ENCODE measurements at places on chromosomes 12 and 14.

GRCh38 chr12:124326871-124327270, 32.0 kb downstream of the RFLNA start:
- no peak for DNase-seq

GRCh38 chr14:89332031-89332430, 85.0 kb downstream of the FOXN3 start:
- no peak for DNase-seq

DNA sequence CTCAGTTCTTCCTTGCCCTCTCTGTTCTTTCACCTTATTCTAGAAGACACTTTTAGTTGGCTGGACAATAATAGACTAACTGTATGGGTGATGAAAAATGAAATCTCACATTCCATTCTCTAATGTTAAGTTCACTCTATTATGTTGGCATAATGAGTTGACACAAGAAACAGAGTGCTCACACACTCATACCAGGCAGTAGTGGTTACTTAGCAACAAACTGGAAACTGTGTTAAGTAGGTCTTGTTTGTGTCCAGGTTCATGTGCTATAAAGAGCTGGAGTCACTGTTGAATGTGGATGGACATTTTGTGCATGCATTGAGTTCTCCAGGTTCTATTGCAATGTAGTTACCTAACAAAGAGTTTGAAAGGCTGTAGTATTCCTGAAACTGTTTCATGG, 16.9 kb upstream of the PPP4R4 start:
- no peak for DNase-seq

DNA sequence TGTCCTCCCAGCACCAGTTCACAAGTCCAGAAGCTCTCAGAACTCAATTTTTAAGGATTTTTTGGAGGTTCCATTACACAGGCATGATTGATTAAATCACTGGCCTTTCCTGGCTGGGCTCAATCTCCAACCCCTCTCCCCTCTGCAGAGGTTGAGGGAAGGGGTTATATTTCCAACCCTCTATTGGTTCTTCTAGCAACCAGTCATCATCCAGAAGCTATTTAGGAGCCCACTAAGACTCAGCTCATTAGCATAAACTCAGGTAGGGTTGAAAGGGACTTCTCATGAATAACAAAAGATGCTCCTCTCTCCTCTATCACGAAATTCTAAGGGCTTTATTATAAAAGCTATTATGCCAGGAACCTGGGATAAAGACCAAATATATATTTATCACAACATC, 41.5 kb downstream of the SPPL3 start:
- DNase-seq = no peak

GRCh38 chr12:104106965-104107364, 31.0 kb downstream of the NFYB start:
- no peak for DNase-seq

GRCh38 chr12:30978639-30979038, 52.1 kb downstream of the TSPAN11 start:
- no peak for DNase-seq

GRCh38 chr14:65824285-65824977, 411.9 kb downstream of the FUT8 start:
- peak; percentile 72 for DNase-seq

- peak; percentile 62 for DNase-seq
Measured at GRCh38 chr12:94641283-94641682, 9.1 kb downstream of the TMCC3 start.

GRCh38 chr12:11862798-11863197, 207.9 kb upstream of the BCL2L14 start:
- DNase-seq = no peak

Measured in kidney (tissue), 22 donors.